ENCODE measurements at places on chromosomes 5 and 9.

DNA sequence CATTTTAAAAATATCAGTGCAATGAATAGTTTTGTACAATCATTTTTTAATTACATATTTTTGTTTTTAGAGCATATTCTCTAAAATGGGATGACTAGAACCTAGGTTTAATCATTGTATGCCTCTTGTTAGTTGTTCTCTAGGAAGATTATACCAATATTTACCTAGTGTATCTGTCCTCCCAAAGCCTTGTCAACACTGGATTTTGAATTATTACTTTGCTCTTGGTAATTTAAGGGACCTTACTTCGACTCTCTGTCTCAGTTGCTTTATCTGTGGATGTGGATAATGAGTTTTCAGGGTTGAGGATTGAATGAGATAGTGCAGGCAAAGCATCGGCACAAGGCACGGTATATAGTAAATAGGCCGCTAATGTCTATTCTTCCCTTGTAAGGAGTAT is 10.9 kb upstream of the PIP5K1B start:
- DNase-seq, result no peak

GRCh38 chr5:55410845-55411244 is 103.1 kb downstream of the MTREX start:
- DNase-seq, result no peak

DNA sequence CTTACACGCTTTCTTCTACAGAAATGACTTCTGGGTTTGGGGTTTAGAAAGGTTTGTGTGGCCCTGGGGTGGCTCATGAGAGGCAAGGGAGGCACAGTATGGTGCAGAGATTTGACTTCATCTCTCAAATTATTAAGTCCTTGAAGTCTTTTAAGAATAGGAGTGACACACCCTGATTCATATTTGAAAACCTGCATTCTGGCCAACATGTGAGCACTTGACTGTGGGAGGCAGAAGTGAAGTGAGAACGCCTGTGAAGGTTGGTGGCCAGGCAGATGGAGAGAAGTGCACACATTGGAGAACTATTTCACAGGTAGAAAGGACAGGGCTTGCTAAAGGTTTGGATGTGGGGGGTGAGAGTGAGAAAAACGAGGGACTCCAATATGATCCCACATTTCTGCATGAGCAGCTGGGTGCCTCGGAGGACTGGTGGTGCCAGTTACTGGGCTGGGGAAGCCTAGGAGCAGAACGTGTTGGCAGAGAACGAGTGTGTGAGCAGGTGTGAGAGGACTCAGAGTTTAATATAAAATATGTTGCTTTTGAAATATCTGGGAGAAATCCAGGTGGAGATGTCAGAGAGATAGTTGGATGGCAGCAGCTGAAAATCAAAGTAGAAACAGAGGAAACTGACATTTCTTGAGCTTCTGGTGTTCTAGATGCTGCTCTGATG is 240.0 kb upstream of the ADAMTSL1 start:
- DNase-seq, result no peak

DNA sequence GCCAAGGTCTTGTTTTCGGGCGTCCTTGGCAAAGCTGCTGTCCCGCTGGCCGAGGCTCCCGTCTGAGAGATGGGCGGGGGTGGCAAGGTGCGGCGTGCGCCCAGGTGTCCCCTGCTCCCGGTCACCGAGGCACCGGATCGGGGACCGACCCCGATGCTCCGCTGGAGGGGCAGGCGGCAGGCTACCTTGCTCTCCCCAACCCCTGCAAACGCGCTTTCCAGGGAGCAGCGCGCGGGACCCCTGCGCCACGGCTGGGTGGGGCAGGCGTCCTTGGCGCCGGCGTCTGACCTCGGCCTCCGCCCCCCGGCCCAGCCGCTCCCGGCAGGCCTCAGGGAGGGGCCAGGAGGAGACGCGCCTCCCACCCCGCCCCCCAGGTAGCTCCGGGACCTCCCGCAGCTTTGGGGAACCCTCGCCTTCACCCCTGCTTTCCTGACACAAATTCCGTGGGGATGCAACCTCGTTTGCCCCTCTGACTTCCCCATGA is 551 bp downstream of the N4BP3 start:
- no peak for DNase-seq

DNA sequence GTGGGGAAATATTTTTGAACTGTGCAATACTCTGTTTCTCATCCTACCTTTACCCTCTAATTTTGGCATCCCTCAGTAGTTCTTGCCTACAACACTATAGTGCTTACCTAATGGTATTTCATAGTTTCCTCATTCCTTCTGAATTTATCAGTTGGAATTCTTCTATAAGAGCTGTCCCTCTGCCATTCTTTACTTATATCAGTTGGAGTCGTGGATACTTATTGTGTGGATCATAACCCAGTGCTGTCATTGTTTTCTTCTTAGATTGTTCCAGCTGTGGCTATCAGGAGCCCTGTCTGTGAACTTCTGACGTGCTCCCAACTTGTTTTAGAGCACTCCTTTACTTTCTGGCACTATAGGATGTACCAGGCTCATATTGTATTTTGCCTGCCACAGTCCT is 146.1 kb upstream of the OTULINL start:
- DNase-seq, result no peak

All from activated naive CD4-positive, alpha-beta T cell (primary cell).